Upper lobe of right lung (tissue), 1 donor: ENCODE measurements at places on chromosomes 13 and 19. TPM values are rescaled to one million over a fixed set of nuclear protein-coding genes. Genes with fewer than 3 reads are reported as not detected.
A peak's percentile ranks its signal among the peaks of the same experiment; 100 is the strongest.

Gene CEACAM1
- total RNA-seq: 13.1 TPM

DNA sequence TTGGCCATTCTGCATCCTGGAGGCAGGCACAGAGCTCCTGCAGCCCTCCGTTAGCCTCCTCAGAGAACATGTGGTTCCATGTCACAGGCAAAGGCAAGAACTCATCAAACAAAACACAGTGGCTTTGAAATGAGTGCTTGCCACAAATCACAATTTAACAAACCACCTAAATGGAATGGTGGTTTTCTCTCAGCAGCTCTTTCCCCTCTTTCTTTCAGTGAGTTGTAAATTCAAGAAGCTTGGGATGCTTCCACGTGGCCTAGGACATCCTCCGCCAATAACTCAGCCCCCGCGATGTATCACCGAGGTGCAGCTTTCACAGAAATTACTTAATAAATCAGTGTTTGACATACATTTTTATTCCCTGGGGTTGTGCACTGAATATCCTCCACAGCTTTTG lies 65.4 kb upstream of the RFC3 start:
- H3K4me3 ChIP-seq: no peak overlapping the region
- H3K4me1 ChIP-seq: no peaks in the 10 kb centered on the region
- no peaks in the 10 kb centered on the region for H3K27me3 ChIP-seq

DNA sequence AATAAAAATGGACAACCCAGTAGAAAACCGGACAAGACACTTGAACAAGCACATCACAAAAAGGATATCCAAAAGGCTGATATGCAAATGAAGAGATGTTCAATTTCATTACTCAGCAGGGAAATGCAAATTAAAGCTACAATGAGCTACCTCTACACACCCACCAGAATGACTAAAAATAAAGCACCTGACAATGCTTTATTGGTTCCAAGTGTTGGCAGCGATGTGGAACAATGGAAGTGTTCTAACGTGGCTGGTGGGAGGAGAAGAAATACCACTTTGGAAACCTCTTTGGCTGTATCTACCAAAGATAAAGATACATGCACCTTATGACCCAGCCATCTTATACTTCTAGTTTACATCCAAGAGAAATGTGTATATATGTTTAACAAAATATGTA lies 3.7 kb upstream of the ACP7 start:
- no peak overlapping the region for H3K27ac ChIP-seq
- H3K4me1 ChIP-seq: peaks cover 9% of the 10 kb centered on the region
- no peak overlapping the region for H3K4me3 ChIP-seq
- peaks cover 65% of the 10 kb centered on the region for H3K27me3 ChIP-seq

GRCh38 chr13:28089065-28089464 lies 11.3 kb downstream of the FLT3 start:
- no peak overlapping the region for H3K27ac ChIP-seq
- H3K4me1 ChIP-seq: no peaks in the 10 kb centered on the region
- H3K4me3 ChIP-seq: no peak overlapping the region
- no peak for DNase-seq
- H3K36me3 ChIP-seq: no peaks in the 10 kb centered on the region

GRCh38 chr13:44267203-44267602 lies 106.4 kb upstream of the SERP2 start:
- H3K27ac ChIP-seq: no peak overlapping the region
- H3K36me3 ChIP-seq: no peaks in the 10 kb centered on the region
- H3K4me3 ChIP-seq: no peak overlapping the region
- H3K4me1 ChIP-seq: peaks cover 19% of the 10 kb centered on the region
- DNase-seq: no peak

GRCh38 chr13:36766295-36766694 lies 52.7 kb upstream of the RFXAP start:
- no peak overlapping the region for H3K27ac ChIP-seq
- no peaks in the 10 kb centered on the region for H3K4me1 ChIP-seq
- no peak for DNase-seq
- no peak overlapping the region for H3K4me3 ChIP-seq

DNA sequence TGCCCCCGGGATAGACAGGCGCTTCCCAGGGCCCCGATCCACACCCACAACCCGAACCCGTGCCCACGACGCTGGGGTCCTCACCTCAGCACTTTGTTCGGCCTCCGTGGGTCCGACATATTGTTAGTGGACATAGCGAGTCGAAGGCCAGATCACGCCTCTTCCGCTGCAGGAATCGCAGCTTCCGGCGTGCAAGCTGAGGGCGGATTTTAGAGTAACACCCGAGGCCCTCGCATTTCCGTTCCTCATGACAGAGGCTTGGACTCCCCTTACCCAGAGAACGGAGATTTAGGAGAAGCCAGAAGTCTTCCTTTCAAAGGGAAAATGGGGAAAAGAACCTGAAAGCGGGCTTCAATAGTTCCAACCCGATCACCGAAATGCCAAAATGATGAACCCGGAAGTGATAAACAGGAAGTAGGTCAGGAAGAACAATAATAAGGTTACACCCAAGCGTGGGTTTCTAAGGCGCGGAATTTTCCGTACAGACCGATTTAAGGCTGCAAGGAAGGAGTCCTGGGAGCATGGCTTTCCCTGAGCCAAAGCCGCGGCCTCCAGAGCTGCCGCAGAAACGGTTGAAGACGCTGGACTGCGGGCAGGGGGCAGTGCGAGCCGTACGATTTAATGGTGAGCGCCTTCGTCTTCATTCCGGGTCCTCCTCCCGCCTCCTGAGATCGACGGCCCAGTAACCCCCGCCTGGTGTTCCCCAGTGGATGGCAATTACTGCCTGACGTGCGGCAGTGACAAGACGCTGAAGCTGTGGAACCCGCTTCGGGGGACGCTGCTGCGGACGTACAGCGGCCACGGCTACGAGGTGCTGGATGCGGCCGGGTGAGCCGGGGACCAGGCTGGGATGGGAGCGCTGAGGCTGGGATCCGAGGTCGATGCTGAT lies 2.9 kb downstream of the WDR83 start:
- peak overlapping the region; percentile 92 for H3K4me3 ChIP-seq
- peak; percentile 90 for DNase-seq
- H3K4me1 ChIP-seq: peaks cover 37% of the 10 kb centered on the region
- peaks cover 30% of the 10 kb centered on the region for H3K36me3 ChIP-seq

GRCh38 chr19:28934631-28935030 lies 278.3 kb downstream of the UQCRFS1 start:
- no peak overlapping the region for H3K4me3 ChIP-seq
- H3K36me3 ChIP-seq: no peaks in the 10 kb centered on the region
- H3K4me1 ChIP-seq: no peaks in the 10 kb centered on the region

DNA sequence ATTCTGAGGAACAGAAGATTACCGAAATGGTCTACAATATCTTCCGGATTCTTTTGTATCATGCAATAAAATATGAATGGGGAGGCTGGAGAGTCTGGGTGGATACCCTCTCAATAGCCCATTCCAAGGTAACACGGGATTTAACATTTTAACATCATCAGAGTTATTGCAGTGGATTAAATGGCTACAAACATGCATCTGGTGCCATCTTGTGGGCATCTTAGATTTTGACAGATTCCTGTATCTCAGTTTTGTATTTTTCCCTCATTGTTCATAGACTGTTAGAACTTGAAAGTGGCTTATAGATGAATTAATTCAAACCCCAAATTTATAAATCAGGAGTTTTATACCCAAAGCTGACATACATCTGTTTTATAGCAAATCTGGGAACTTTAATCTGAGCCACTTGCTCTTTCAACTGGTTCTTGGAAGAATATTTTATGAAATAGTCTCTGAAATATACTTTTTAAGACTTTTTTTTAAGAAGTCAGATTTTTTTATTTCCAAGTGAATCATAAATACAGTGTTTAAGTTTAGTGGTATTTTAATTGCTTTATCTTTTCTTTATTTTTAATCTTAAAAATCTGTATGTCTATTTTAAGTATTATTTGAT lies 215.2 kb downstream of the NBEA start:
- H3K4me3 ChIP-seq: no peak overlapping the region
- H3K27ac ChIP-seq: no peak overlapping the region
- no peaks in the 10 kb centered on the region for H3K4me1 ChIP-seq
- no peaks in the 10 kb centered on the region for H3K36me3 ChIP-seq
- no peaks in the 10 kb centered on the region for H3K27me3 ChIP-seq

GRCh38 chr13:44403461-44404056 lies 29.9 kb downstream of the SERP2 start:
- no peak for DNase-seq
- H3K36me3 ChIP-seq: no peaks in the 10 kb centered on the region
- no peak overlapping the region for H3K4me3 ChIP-seq
- H3K4me1 ChIP-seq: no peaks in the 10 kb centered on the region
- no peaks in the 10 kb centered on the region for H3K27me3 ChIP-seq
- H3K27ac ChIP-seq: no peak overlapping the region
